ENCODE measurements at places on chromosomes 6 and 20.

DNA sequence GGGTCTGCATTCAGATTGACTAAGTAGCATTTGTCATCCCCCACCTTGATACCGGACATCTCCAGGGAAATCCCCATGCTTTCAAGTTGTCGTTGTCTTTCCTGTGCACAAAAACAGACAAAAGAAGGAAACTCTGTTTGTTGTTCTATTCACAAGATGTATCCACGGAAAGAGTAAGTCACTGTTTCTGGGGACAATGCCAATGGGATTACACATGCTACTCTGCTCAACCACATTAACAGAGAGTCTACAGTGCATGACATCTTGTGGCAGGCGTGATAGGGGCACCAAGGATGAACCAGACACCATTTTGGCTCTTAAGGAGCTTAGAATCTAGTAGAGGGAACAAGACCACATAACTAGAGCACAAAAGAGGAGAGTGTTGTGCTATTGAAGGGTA is 124.4 kb upstream of the NUP153 start:
- no peak for DNase-seq

DNA sequence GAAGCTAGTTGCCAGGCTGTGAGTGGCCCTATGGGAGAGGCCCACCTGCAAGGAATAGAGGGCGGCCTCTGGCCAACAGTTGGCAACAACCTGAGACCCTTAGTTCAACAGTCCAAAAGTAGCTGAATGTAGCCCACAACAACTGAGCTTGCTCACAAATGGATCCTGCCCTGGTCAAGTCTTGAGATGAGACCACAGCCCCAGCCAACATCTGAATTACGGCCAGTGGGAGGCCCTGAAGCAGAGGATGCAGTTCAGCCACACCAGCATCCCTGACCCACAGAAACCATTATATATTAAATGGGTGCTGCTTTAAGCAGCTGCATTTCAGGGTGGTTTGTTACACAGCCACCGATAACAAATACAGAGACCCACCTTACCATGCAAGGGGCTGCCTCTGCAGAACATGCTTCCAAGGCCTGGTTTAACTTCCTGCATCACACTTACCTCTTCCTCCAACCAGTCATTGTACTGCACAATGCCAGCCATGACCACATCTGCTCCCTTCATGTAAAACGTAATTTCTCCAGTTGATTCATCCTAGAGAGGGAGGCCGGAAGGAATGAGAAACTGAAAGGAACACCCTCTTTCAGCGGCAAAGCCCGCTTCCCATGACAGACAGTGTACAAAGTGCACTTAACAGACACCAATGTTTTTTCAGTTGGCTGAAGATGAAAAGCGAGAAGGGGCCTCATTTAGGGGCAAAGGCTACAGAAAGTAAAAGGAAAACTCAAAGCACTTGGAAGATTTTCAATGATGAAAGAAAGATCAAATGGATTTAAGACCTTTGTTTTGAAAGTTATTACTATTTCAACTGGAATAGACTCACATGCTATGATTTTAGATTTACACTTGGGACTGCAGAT is 86.2 kb upstream of the NFATC2 start:
- DNase-seq, result no peak

GRCh38 chr6:33935439-33936080 is 131.8 kb upstream of the MLN start:
- no peak for DNase-seq

GRCh38 chr6:75273009-75273408 is 11.6 kb downstream of the TMEM30A start:
- DNase-seq, result no peak

GRCh38 chr6:118511930-118512715 is 36.0 kb upstream of the PLN start:
- DNase-seq, result no peak

GRCh38 chr20:4325548-4326187 is 310.3 kb upstream of the RNF24 start:
- DNase-seq, result no peak

DNA sequence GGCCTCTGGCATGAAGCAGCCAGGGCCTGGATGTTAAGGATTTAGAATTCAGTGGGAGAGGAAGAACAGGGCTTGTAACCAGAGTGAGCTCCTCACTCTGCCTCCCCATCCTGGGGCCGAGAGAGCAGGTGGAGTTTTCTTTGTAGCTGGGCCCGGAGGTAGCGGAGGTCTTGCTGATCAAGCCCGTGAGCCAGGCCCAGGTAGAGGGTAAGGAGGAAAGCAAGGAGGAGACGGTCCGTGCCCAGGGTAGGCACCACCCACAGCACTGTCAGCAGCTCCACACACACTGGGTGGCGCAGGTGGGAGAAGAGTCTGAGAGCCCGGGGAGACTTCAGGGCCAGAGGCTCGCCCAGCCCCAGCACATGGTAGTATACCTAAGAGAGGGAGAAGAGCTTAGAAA is 2.1 kb upstream of the PPP1R18 start:
- DNase-seq, result no peak

GRCh38 chr6:158468666-158469065 is 91.2 kb upstream of the TMEM181 start:
- no peak for DNase-seq

- DNase-seq, result no peak
These were observed 68.0 kb downstream of the BTBD9 start for GRCh38 chr6:38571721-38572120.

DNA sequence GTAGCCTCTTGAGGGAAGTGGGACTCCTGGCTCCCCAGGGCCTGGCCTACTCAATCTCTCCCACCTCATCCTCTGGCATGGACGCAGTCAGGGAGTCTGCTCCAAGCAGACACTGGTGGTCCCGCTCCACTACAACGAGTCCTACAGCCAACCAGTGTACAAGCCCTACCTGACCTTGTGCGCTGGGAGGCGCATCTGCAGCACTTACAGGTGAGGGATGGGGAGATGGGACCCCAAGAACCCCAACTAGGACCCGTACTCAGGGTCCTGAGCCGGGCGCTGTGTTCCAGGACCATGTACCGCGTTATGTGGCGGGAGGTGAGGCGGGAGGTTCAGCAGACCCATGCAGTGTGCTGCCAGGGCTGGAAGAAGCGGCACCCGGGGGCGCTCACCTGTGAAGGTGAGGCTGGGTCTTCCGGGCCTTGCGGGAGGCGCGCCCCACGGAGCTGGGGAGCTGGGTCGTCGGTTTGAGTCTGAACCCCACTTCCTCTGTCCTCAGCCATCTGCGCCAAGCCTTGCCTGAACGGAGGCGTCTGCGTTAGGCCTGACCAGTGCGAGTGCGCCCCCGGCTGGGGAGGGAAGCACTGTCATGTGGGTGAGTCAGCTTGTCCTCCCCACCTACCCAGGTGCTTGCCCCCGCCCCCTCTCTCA is 2.1 kb downstream of the EGFL8 start:
- no peak for DNase-seq

GRCh38 chr6:166563805-166564204 is 22.7 kb downstream of the RAMACL start:
- no peak for DNase-seq

GRCh38 chr6:31865205-31866118 is 2.8 kb upstream of the NEU1 start:
- no peak for DNase-seq

GRCh38 chr6:119960036-119960435 is 610.5 kb upstream of the MAN1A1 start:
- DNase-seq, result no peak

DNA sequence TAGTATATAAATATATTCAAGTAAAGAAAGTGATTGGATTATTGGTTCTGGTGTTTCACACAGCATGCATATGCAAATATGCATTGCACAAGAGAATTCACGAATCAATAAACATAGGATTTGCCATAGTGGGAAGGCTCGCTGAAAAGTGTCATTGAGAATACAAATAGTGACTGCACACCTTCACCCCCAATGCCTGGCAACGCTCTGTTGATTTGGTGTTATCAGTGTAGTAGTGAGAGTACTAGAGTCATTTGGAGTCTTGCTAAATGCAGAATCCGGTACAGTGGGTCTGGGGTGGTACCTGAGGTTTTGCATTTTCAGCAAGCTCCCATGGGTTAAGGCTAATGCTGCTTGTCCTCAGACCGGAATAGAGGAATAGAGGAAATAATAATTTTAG is 49.7 kb upstream of the NAA20 start:
- no peak for DNase-seq

DNA sequence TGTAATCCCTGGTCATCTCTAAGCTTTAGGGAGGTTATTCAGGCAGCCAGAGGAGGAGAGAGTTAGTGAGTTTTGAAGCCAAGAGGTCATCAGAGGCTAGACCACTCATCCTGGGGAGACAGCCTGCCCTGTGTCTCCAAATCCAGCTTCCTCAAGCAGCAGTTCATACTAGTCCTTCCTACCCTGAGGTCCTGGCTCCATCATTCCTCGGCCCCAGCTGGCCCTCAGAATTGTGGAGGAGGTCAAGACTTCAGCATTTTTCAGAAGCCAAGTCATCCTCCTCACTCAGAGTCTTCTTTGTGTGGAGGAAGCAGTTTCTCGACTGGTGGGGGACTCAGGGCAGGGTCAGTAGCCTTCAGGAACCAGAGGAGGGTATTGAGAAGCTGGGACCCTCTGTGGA is 12.4 kb upstream of the KIAA1755 start:
- DNase-seq, result no peak

GRCh38 chr6:44169154-44169553 is 10.5 kb downstream of the CAPN11 start:
- DNase-seq, result no peak

- peak; percentile 2 for DNase-seq
These were observed 37.8 kb downstream of the HFE start for GRCh38 chr6:26124781-26125685.

GRCh38 chr6:90694802-90695201 is 107.9 kb upstream of the MAP3K7 start:
- DNase-seq, result no peak

DNA sequence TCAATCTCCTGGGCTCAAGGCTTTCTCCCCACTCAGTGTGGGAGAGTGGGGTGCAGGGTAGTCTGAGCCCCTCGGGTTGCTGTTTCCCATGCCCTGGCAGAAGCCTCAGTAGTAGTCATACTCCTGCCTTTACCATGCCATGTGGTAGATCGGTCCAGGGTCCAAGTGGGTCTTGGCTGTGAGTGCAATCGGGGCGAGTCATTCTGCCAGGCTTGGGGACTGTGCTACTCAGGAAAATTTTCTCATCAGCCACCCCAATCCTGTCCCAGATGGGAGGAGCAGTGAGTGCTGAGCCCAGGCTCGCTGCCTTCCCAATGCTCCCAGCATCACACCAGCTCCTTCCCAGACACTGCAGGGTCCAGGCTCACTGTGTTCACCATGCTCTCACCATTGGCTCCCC is 10.7 kb upstream of the RAET1L start:
- no peak for DNase-seq

GRCh38 chr20:33803921-33804337 is 7.2 kb upstream of the CHMP4B start:
- DNase-seq, result no peak

- no peak for DNase-seq
These were observed 3.7 kb upstream of the DBNDD2 start for GRCh38 chr20:45404438-45404837.

DNA sequence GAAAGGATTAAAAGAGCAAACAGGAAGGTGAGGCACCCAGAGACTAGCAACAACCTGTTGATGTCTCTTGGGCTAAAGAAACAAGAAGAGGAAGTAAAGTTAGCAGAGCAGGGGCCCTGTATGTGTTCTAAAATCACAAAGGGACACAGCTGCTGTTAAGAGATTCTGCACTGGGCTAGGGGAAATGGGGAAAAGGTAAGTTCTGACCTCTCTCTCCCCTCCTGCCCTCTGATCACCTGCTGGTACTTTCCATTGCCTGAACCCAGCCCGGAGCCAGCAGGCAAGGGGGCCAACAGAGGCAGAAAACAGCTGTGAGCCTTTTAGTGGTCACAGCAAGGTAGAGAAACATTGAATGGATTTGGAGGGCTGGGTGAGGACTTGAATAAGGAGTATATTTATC is 13.5 kb upstream of the CNR1 start:
- no peak for DNase-seq

GRCh38 chr6:110618591-110619267 is 142.3 kb upstream of the SLC22A16 start:
- no peak for DNase-seq

- no peak for DNase-seq
These were observed 187.4 kb downstream of the RNGTT start for GRCh38 chr6:88775866-88776571.

GRCh38 chr6:105667056-105667455 is 264.2 kb upstream of the PREP start:
- DNase-seq, result no peak

Measured in activated CD4-positive, alpha-beta T cell treated with anti-CD3 and anti-CD28 coated beads, Interleukin-2, amount 50 U/mL, for 1 hour (primary cell).